ENCODE measurements at places on chromosomes 5 and 9.
A peak's percentile ranks its signal among the peaks of the same experiment; 100 is the strongest.

DNA sequence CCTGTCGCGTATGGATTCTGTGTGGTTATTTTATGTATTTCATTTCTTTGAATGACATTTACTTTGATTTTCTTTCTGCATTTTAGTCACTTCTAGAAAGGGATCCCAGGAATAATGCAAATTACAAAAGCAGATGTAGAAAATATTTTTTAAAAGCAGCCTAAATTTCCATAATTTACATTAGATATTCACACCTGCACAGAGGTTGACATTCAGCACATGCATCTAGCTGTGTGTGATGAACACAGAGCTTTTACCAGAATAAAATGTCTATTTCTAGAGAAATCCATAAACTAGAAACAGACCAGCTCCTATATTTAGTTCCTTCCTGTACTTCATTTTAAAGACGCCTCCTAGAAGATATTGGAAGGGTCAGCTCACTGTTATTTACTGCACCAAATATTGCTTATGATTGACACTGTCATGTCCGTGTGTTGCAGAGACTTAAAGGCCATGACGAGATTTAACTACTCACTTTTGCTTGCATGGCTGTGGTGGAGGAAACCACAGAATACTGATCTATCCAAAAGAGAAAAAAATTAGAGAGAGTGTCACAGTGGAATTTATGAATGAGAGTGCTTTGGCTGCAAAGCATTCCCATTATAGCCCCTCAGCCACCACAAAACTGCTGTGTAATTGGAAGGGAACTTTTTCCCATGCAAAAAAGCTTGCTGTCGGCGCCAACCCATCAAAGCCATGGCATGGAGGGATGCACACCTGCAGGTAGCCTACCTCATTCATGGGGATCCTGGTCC, 58.1 kb downstream of the EBF1 start:
- DNase-seq: no peak

GRCh38 chr9:1025131-1025530, 25.0 kb upstream of the DMRT2 start:
- DNase-seq: no peak

DNA sequence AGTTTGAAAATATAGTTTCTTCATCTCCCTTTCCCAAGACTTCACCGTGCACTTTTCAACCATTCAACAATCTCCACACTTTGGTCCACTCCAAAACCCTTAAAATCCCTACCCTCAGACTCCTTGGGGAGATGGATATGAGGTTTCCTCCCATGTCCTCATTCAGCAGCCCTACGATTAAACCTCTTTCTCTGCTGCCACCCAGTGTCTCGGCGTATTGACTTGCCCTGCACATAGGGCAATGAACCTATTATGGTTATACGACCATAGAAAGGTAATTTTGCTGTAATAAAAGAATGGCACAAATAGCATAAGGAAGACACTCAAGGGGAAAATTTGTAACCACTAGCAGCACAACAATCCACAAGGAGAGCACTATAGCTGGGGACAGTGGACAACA, 803.5 kb downstream of the TLE1 start:
- DNase-seq: no peak

DNA sequence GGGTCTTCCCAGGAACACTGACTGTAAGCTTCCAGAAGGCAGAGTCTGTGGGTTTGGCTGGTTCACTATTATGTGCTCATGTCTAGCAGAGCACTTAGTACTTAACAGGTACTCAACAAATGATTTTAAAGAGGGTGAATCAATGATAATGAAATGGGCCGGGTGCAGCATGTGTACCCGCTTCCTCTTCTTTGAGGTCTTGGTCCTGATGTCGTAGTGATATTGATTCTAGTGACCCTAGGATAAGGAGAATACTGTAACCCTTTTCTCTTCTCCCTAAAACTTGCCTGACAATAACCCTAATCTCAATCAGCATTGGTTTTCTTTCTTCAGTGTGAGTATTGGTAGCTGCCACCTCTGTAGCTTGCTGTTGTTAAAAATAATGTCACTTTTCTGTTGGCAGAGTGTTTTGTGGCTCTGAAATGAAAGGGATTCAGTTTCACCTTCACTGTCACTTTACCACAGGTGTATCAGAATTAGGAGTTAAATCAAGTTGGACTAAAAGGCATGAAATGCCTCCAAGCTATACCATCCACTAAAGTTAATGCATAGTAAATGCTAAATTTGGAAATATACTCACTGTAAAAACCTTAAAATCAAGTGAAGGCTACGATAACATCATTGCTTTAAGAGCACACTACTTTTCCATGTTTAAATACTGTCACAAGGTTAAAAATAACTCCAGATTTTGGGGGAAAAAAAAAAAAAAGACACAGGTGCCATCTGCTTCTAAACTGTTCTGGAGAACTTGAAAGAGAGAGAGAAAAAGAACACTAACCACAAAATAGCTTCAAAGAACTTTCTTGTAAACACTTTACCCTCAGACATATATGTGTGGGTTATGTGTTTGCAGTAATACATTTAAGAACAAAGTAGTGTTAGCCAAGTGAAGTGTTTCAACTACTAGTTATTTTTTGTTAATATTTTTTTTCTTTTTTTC, 6.0 kb downstream of the CAMK4 start:
- no peak for DNase-seq

GRCh38 chr9:14278291-14278721, 35.6 kb downstream of the NFIB start:
- peak; percentile 30 for DNase-seq

GRCh38 chr5:59260973-59261372, 632.6 kb downstream of the PDE4D start:
- DNase-seq: no peak

- DNase-seq: no peak
These were observed 150.6 kb downstream of the FRMD3 start for GRCh38 chr9:83387401-83388185.

DNA sequence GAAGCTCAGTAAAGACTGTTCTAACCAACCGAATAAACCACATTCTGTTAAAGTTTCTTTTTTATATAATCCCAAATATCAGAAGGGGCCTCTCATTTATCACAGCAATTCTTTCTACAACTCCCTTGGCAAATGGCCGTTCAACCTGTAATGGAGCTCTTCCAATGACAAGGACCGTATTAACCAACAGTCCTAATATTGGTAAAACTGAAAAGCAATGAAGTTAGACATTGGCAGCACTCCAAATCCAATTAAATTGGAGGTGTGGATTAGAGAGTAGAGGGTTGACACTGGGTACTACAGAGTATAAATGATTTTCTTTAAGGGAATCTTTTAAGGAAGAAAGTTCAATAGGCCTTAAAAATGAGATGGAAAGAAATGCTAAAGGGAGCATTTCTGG, 842 bp downstream of the TMED7 start:
- DNase-seq: no peak

DNA sequence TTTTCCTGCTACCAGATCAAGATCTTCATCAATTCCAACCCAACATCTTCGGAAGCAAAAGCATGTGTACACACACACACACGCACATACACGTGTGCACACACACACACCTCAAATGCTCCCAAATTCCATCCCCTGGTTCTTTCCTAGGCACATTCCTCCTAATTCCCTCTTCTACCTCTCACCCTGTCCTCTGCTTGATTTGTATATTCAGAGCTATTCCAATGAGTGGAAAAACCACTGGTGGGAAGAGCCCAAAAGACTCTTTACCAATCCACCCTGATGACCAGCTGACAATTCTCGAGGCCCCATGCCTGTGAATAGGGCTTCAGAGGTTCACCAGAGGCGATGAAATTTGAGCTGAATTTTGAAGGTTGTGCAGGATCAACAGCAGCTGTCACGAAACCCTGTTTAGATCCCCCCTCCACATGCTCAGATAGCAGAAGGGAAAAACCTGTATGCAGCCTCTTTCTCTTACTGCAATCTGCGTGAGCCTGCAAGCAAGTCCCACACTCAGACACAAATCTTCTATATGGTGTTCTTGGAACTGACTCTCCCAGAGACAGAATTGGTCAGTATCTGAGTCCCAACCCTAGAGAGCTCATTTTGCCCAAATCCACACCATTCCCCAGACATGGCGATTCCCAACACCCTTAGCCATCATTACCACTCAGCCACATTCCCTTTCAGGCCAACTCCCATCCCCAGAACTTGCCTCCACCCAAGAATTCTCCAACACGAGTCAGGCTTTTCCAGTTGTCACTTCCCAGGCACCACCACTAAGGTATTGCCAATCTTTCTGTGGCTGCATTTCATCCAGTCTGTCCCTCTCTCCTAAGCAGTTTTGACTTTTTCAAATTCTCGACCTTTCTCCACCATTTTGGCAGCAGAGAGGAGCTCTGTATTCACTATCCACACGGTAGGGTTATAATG, 4.3 kb upstream of the TRIO start:
- no peak for DNase-seq

DNA sequence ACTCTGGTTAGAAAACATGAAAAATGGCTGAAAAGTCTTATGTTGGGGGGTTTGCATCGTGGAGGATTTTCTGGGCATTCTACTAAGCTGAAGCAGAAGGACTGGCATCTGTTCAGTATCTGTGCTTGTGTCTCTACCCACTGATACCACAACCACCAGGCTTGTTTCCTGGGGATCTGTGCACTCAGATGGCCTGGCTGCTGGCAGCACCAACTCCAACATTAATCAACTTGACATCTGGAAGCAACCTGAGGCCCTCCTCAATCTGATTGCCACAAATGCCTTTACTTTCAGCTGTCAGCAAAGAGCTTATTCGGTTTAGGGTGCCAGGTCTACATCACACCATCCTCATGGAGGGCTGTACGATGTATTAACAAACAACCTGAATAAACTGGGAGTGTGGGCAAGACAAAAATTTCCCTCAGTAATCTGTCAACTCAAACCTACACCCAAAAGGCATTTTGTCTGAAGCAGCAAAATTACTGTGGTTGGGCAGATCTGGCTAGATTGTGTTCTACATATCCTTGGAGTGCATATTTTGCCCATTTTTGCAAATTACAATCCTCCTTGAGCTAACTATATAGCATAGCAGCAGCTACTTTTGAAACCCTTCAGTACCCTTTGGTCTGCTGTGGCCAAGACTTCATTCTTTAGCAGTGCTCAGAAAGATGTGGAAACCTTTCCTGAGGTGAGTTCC, 74.6 kb downstream of the FOXD1 start:
- DNase-seq: no peak

DNA sequence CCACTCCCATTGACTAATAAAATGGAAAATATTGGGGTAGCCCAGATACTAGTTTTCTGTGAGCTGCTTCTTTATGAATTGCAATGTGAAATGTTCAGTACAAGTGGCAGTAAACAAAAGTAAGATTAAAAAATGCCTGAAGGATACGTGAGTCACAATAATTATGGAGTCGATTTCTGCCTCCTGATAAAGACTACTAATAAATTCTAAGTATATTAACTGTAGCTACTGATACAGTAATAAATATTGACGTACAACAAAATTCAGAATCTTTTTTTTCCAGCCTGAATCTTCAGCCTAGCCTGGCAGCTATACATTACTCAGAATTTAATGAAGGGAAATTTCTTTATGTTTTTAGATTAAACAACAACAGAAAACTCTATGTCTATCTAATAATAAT, 218.1 kb downstream of the MPDZ start:
- no peak for DNase-seq

- DNase-seq: no peak
These were observed 355.6 kb upstream of the SLC30A5 start for GRCh38 chr5:68738236-68738635.
